ENCODE measurements at places on chromosomes 11 and 22.

- no peak for DNase-seq
Measured at GRCh38 chr11:118275176-118275575, 11.1 kb upstream of the MPZL2 start.

GRCh38 chr11:79697905-79698304 lies 257.1 kb upstream of the TENM4 start:
- DNase-seq, result no peak

DNA sequence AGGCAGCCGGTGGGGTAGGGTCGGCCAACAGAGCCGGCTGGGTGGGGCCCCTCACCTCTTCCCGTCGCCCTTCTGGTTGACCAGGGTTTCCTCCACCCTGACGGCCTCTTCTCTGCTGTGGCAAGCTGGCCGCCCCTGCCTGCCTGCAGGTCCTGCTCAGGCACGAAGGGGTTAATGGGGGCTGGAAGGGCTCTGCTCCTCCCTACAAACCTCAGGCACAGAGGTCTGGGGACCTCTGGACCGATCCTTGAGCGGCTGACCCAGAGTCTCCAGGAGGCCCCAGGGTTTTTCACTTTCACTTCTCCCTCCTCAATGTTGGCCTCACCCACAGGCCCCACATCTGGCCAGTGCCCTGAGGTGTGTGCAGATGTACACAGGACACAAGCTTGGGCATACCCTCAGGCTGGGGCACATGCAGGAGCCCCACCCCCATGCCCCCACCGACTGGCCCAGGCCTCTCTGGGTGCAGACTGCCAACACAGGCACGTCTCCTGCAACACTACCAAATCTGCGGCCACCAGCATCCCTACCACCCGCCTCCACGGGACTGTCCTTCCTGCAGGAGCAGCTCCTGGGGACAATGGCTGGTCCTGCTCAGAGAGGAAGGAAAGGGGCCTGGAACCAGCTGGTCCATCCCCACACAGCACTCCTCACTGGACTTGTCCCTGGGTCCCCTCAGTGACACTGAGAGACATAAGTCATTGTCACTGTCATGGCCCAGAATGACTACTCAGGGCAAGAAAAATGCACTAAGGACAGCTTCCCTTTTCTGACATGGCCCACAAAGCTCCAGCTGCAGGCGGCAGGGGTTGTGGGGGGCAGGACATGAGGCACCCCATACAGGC lies 3.2 kb upstream of the TBX1 start:
- DNase-seq, result no peak

DNA sequence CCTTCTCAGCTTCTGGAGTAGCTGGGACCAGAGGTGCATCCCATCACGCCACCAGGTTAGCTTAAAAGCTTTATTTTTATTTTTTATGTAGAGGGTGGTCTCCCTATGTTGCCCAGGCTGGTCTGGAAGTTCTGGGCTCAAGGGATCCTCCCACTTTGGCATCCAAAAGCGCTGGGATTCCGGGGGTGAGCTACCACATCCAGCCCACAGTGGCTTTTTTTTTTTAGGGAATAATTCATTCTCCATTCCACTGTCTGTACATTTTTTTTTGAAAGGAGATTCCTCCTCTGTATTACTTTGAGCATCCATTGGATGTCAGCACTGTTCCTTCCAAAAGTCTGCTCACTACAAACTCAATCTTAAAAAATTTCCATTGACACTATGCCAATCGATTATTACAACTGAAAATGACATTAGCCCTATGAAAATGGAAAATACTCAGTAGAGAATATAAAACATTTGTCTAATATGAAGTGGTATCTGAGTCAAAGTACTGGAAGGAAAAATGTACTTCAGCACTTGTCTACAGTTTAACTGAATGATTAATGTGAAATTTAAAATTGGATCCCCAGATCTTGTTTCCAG lies 1.3 kb upstream of the LPXN start:
- peak; percentile 21 for DNase-seq

DNA sequence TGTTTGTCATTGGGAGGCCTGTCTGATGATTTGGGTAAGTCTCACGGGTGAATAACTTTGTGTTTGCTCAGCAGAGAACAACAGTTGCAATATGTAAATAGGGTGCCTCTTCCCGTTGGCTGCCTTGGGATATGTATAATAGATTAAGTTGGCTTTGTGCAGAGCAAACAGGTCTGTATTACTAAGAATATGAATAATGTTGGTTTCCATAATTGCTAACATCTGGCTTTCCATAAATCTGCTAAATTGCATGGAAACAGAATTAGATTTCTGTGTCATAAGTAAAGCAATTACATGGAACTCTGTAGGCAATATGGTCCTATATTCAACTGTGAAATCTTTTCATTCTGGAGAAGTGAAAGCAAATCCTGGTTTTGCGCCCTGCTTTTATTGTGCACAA lies 636.0 kb upstream of the ANO5 start:
- peak; percentile 82 for DNase-seq

DNA sequence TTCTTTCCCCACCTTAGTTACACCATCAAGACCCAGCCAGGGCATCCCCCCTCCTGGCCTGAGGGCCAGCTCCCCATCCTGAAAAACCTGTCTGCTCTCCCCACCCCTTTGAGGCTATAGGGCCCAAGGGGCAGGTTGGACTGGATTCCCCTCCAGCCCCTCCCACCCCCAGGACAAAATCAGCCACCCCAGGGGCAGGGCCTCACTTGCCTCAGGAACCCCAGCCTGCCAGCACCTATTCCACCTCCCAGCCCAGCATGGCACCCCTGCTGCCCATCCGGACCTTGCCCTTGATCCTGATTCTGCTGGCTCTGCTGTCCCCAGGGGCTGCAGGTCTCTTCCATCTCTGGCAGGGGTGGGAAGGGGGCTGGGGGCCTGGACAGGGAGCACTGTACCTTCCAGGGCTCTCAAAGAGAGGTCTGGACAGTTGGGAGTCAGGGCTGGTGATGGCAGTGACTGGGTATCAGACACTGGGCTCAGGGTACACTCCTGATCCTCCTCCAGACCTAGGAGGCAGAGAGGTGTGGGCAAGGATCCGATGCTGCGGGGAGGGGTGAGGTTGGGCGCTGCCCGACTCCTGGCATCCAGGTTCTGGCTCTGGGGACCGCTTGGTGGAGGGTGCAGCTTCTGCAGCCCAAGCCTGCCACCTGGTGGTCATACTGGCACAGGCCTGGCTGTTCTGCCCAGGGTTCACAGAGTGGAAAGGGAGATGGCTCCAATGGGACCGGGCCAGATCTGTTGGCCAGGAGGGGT lies at the start of gene UPK2:
UPK2 (plus strand) TSS at position 205 of the 753 bp plus-strand sequence; CDS start at position 258, 53 bp downstream.
- no peak for DNase-seq

DNA sequence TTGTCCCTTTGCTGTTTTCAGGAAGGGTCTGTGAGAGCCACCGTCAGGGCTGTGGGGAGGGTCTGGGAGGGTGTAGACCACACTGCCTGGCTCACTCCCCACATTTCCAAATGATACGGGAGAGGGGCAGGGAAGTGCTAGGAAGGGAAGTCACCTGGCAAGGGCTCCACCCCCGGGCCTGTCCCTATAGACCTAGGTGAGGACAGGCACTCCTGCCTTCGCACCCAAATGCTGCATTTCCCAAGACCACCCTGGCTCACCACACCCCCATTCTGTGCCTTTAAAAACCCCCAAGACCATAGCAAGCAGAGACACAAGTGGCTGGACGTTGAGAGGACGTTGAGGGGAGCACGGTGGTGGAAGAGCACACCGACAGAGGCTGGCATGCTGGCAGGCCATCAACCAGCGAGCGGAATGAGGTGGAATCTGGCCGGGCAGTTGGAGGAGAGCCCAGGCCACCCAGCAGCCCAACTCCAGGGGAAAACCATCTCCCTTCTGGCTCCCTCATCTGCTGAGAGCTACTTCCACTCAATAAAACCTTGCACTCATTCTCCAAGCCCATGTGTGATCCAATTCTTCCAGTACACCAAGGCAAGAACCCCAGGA lies 45.7 kb downstream of the GNB1L start:
- DNase-seq, result no peak

DNA sequence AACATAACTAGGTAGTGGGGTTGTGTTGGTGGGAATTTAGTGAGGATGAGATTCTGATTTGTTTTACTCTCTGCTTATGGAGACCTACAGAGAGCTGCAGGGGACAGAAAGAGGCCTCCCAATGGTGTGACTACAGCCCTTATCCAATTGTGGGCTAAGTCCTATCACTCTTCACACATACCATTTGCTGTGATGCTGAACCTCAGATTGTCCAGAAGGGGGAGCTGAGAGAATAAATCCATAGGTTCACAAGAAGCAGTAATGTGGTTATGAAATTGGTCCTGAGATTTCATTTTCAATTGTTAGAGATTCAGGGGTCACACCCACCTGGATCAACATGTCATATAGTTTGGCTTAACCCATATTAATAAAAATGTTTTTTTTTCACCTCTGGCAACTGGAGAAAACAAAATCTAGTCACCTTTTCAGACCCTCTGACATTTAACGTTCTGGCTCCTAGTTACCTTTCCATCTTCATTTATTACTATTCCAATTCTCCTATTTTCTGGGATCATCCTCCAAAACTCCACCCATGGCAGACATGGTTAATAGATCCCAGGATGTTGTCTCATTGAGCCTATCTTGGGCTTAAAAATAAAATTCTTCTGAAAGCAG lies 53.3 kb upstream of the PTPN5 start:
- DNase-seq, result no peak

GRCh38 chr11:8631395-8632118 lies 37.5 kb upstream of the STK33 start:
- DNase-seq, result peak; percentile 49

DNA sequence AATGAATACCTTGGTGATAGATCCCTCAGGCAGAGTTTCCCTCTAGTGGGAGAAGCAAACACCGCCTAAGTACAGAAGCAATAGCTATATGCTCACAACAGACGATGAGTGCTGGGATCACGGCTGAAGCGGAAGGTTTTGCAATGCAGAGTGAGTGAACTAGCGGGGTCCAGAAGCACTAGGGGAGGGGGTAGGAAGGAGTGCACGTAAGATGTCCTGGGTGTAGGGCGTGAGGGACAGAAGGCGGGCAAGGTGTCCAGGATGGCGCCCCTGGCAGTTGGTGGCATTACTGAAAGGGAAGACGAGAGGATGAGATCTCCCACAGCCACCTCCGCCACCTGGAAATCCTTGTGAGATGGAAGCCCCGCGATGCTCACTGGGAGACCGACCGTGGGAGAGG lies 81.0 kb downstream of the ETS1 start:
- DNase-seq, result no peak

DNA sequence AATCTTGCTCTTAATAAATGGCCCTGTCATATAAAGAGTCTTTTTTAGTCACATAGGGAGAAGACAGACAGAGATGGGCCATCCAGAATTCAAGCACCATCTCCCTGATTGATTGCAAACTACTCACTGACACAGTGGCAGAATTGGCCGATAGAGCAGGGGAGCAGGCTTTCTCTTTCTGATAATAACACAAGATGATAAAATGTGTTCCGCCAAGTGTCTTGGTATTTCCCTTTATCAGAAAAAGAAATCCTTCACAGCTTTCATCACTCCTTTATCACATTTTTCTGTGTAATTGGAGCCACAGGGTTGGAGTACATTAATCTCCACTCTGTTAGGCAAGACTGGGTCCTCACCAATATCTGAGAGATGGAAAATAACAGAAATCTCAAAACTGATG lies 406.0 kb downstream of the TMEM135 start:
- no peak for DNase-seq

GRCh38 chr11:115930291-115930690 lies 426.1 kb upstream of the CADM1 start:
- DNase-seq, result no peak

GRCh38 chr22:37680191-37680851 lies 4.9 kb downstream of the LGALS1 start:
- DNase-seq, result no peak

DNA sequence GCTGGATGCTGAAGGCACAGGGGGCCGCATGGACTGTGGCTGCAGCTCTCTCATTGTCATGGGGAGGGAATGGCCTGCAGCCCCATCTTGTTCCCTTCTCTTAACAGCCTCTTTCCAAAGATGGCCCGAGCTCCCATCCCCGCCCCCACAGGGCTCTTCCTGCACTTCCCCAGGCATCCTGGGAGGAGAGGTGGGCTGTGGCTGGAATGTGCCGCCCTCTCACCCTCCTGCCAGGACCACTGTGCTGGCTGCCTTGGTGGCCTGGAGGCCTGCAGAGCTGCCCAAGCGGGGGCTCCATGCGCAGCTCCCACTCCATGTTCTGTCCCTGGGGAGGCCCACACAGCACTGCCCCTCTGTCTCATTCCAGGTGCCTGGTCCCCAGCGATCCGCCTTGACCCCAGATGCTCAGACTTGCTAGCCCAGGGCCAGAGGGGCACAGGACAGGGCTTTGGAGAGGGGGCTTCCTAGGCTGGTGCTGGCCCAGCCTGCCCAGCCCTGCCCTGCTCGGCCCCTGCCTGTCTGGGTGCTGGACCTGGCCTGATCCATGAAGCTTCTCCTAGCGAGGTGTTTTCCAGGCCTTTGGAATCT lies 56.6 kb downstream of the RTN4R start:
- no peak for DNase-seq

DNA sequence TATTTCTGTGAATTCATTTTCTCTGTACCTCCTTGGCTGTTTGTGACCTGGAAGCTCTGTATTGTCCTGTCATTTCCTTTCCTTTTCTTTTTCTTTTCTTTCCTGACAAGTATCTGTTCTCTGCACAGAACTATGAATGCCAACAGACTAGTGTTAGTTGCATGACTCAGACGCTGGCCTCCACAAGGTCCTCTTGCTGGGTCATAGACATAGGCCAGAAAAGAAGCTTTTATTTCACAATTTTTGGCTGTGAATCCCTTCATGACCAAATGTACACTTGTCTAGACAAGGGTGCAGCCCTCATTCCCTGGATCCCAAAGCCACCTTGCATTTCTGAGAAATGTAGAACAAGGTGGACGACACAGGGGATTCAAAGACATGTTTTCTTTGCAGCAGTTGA lies 104.1 kb upstream of the MTNR1B start:
- no peak for DNase-seq

DNA sequence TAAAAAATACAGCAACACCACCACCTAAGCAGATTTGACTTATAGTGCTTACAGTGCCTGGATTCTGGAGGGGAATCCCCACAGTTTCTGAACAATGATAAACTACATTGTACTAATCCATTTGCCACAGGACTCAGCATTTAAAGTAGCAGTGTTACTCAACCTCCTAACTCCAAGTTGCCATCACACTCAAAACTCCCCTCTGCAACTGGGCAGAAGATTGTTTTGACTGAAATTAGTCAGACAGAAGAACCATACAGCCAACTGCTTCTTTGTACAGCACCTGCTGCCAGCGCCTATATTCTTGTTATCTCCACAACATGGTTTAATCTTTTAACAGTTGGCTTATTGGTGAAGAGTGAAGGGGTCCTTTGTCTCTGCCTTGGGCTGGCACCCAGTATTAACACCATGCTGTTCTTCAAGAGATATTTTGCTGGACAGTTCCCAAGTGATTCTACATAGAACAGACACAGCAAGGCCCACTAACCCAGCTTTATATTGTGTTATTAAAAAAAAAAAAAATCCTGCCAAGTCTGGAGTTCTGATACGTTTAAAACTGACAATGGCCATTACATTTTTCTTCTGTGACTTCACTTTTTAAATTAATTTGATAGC lies 273.2 kb downstream of the DCDC1 start:
- DNase-seq, result peak; percentile 80

Measured in NCI-H446 treated with DMSO at 0.1 percent for 48 hours (cell line).